ENCODE measurements at places on chromosomes 5 and 9. TPM values are rescaled to one million over a fixed set of nuclear protein-coding genes. Genes with fewer than 3 reads are reported as not detected.

DNA sequence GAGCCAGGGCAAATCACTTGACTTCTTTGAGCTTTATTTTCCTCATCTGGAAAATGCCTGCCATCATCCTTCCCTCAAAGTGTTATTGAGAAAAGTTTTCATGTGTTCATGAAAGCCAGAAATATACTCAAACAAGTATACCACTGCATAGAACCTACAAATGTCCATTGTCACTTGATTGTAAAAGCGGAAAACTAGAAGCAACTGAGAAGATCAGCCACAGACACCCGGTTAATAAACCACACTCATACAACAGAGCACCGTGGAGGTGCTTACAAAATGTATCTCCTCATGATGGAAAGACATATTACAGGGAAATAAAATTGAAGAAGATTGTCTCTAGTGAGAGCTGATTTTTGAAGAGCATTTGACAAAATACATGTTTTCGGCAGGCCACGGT, 117.2 kb upstream of the MSX2 start:
- peaks cover 8% of the 10 kb centered on the region for H3K4me1 ChIP-seq
- no peak overlapping the region for H3K27ac ChIP-seq
- no peak for DNase-seq
- H3K36me3 ChIP-seq: no peaks in the 10 kb centered on the region

DNA sequence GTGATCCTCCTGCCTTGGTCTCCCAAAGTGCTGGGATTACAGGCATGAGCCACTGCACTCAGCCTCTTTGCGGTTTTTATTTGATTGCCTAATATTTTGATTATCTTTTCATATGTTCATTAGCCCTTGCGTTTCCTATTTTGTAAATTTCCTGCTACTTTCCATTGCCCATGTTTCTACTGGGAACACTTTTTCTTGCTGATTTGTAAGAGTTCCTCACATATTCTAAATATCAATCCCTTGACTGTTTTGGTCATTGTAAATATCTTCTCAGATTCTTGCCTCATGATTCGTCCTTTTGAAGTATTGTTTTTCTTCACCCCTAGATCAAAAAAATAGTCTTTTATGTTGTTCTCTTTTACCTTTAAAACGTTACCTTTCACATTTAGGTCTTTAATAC, 37.9 kb upstream of the TTC1 start:
- H3K4me3 ChIP-seq: peak overlapping the region; percentile 37
- no peaks in the 10 kb centered on the region for H3K36me3 ChIP-seq
- DNase-seq: peak; percentile 65
- peaks cover 32% of the 10 kb centered on the region for H3K4me1 ChIP-seq
- no peaks in the 10 kb centered on the region for H3K27me3 ChIP-seq

GRCh38 chr5:64629841-64630240, 60.5 kb upstream of the SHISAL2B start:
- no peaks in the 10 kb centered on the region for H3K4me1 ChIP-seq
- H3K27ac ChIP-seq: no peak overlapping the region

DNA sequence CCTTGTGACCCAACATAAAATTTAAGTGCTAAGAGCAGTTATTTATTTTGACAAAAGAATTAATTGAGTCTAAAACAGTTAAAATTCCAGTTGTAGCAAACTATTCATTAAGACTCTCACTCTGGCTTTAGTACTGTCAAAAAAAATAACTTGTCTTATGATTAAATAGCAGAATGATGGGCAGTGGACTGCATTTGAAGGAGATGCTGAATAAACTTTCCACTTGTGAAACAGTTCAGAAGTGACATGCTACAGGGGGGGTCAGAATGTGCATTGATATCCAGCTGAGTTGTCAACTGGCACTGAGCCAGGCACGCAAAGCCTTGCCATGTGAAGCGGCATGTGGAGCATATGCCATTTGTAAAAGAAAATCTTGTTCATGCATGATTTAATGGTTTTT, 76.0 kb downstream of the FCHO2 start:
- no peaks in the 10 kb centered on the region for H3K27me3 ChIP-seq
- no peaks in the 10 kb centered on the region for H3K36me3 ChIP-seq
- no peak overlapping the region for H3K4me3 ChIP-seq
- peaks cover 23% of the 10 kb centered on the region for H3K4me1 ChIP-seq
- peak; percentile 79 for DNase-seq
- H3K27ac ChIP-seq: peak overlapping the region; percentile 66

DNA sequence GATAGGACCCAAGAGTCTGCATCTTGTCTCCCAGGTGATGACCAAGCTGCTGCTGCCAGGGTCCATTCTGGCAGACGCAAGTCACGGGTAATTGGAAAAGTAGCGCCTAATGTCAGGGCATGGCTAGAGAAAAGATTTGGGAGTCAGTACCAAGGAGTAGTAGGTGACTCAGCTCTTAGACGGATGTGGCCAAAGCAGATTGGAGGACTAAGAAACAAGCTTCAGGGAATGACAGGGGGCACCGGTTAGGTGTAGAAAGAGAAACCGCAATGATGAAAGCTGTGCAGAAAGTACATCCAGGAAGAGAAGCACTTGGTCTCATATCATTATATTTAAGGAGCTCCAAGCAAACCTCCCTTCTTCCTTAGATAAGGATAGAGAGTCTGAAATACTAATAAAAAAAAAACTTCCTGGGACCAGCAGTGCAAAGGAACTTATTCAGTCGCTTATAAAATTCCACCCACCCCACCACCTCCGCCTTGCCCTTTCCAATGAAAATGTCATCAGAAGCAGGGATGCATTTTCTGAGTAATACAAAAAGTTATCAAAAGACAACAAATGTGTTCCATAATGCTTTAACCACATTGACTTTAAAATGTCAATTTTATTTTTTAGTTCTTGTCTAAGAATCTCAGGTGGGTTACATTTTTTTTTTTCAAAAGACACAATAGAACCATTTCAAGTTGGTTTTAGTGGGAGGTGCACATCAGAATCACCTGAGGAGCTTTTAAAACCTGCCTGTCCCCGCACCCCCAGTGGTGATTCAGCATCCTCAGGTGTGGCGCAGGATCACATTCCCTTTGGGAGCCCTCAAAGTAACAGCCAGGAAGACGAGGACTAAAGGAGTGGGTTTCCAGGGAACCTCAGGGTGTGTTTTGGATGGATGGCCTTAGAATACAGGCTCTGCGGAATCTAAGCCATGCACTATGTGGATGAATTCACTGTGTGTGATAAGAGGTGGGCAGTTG, 31.2 kb downstream of the PTPN3 start:
- no peak overlapping the region for H3K27ac ChIP-seq
- DNase-seq: peak; percentile 30
- no peaks in the 10 kb centered on the region for H3K27me3 ChIP-seq
- no peak overlapping the region for H3K4me3 ChIP-seq
- no peaks in the 10 kb centered on the region for H3K36me3 ChIP-seq
- H3K4me1 ChIP-seq: no peaks in the 10 kb centered on the region

- H3K4me3 ChIP-seq: no peak overlapping the region
- H3K27me3 ChIP-seq: peaks cover 5% of the 10 kb centered on the region
- H3K36me3 ChIP-seq: no peaks in the 10 kb centered on the region
- H3K4me1 ChIP-seq: no peaks in the 10 kb centered on the region
- H3K27ac ChIP-seq: no peak overlapping the region
- no peak for DNase-seq
These were observed 6.9 kb downstream of the NEURL1B start for GRCh38 chr5:172648013-172648381.

- no peaks in the 10 kb centered on the region for H3K27me3 ChIP-seq
- no peak for DNase-seq
- peaks cover 19% of the 10 kb centered on the region for H3K36me3 ChIP-seq
- H3K4me1 ChIP-seq: no peaks in the 10 kb centered on the region
- no peak overlapping the region for H3K27ac ChIP-seq
These were observed 26.9 kb downstream of the SRD5A1 start for GRCh38 chr5:6659941-6660684.

The PHF24 gene
- total RNA-seq: 0.16 TPM

The GSN gene
- total RNA-seq: 357 TPM
